ENCODE measurements at places on chromosomes 2 and 18.

- DNase-seq, result no peak
Observed at GRCh38 chr2:153940511-153940910, 68.8 kb downstream of the GALNT13 start.

DNA sequence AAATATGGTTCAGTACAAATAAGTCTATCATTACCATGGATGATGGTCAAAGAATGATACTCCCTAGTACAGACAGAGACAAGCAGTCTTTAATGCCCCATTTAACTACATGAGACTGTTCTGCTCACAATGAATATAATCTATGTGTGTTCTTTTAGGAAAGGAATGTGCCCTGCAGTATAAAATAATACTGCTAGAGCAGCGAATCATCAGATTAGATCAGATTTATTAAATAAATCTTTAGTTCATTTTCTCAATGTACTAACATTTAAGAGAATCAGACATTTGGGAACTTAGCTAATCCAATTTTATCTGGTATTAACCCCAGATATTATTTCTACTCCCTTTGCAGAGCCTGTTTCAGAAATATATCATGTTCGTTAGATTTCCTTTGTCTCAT is 272.0 kb upstream of the GCFC2 start:
- DNase-seq, result no peak

DNA sequence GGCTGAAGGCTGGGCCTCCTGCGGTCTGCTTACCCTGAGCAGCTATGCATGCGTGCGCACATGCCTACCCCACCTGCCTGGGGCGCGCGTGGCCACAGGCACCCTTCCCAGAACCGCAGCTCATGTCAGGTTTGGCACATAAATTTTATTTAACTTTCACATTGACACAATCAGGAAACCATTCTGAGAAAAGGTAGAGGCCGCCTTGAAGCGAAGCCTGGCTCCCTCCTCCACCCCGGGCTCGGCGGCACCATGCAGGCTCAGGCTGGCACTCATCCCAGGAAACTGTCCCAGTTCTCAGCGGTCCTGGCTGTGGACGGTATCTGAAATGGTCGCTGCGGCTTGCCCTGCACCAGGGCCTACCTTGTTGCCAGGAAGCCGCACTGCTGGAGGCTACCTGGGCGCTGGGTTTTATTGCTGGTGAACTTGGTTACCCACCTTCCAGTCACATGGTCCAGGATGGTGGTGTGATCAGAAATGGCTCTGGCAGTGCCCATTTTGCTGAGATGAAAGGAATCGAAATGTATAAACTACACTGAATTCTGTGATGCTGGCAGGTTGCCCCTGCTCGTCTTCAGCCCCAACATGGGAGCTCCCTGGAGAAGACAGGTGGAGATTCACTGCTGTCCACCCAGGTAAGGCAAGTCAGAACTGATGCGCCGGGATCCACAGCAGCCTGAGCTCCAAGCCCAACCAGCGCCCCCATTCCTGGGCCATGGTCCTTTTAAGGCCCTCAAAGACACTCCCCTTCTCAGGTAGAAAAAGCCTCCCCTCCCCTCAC is 25.5 kb downstream of the CHST10 start:
- DNase-seq, result no peak

DNA sequence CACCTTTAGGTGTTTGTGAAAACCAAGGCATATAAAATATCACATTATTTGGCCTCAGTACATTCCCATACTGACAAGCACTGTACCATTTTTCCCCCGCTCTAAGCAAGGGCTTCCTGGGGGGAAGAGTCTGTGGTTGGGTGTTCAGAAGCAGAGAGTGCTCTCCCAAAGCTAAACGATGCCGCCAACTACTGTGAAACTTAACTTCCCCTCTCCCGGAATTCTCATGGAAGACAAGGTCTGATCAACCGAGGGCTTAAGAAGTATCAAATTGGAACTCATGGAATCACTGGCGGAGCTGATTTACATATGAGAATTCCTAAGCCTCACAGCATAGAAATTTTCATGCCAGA is 433 bp upstream of the MFF start:
- DNase-seq, result no peak

GRCh38 chr2:8165550-8165949 is 516.3 kb upstream of the ID2 start:
- no peak for DNase-seq

GRCh38 chr18:67608191-67608590 is 91.7 kb upstream of the DSEL start:
- no peak for DNase-seq

Data from T-helper 2 cell (primary cell).